ENCODE measurements at places on chromosomes 16 and 17.

- no peak for DNase-seq
Measured at GRCh38 chr16:51391798-51392511, 240.9 kb upstream of the SALL1 start.

DNA sequence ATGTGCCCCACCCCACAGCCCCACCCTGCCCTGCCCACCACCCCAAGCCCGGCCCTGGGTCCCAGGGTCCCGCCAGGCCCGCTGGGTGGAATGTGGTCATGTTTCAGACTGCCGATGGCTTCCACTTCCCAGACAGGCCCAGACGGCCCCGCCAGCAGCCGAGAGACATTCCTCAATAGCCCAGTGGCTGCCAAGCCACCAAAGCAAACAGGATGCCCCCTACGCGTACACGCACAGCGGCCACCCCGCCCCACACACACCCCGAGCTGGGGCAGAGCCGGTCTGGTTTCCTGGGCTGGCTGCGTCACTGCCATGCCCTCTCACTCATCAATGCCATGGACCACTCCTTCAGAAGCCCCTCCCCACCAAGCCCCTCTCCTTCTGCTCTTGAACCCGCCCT, 1.2 kb upstream of the KRT17 start:
- no peak for DNase-seq

GRCh38 chr17:21146362-21147015, 19.7 kb downstream of the DHRS7B start:
- DNase-seq: no peak

- DNase-seq: peak; percentile 57
Measured at GRCh38 chr17:39777534-39778365, 40.0 kb downstream of the GRB7 start.

DNA sequence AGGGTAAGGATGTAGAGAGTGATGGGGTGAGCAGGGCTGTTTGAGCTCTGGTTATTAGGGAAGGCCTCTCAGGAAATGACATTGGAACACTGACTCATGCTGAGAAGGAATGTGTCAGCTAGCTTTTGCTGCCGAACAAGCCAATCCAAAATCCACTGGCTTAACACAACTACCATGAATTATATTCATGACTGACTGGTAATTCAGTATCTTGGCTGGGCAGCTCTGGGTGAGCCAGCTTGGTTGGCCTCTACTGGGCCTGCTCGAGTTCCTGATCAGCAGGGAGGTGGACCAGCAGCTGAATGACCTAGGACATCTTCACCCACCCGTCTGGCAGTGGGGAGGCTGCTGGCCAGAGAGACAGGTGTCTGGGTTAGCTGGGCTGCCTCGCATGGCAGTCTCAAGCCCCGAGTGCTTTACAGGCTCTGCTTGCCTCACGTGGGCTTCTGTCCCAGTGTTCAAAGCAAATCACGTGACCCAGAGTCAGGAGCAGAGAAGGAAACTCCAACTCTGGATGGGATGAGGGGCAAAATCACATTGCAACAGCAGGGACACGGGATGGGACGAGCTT, 209.4 kb downstream of the KATNIP start:
- DNase-seq: no peak

DNA sequence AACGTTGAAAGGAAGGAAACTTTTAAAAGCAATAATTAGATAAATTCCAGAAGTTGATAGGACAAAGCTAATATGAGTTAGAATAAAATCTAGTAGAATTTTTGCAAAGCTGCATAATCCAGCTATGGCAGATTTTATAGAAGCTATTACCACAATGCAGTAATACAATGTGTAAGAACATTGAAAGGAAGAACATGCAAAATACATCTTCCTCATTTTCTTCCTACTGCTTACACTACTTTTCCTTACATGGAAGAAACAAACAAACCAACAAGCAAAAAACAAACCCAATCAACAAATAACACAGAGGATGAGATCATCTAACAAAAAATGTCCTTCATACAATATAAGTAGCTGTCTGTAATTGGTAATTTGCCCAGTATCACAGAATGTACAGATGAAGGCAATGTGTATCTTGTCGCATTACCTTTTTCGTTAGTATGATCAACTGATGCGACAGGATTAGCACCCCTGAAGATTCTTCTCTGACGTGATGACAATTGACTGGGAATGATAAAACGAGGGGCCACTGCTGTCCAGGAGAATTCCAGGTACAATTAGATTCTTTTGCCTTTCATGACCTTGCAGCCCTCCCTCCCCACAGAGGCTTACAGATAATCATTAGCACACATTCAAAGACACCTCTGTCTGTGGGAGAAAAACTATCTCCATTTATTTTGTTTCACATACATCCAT, 21.2 kb upstream of the LRRC37A start:
- DNase-seq: no peak

GRCh38 chr17:58520843-58521430, 6.5 kb upstream of the MTMR4 start:
- no peak for DNase-seq

- no peak for DNase-seq
Measured at GRCh38 chr17:79557276-79558090, 53.4 kb downstream of the RBFOX3 start.

GRCh38 chr16:64343061-64343819, 778.6 kb downstream of the CDH11 start:
- no peak for DNase-seq

DNA sequence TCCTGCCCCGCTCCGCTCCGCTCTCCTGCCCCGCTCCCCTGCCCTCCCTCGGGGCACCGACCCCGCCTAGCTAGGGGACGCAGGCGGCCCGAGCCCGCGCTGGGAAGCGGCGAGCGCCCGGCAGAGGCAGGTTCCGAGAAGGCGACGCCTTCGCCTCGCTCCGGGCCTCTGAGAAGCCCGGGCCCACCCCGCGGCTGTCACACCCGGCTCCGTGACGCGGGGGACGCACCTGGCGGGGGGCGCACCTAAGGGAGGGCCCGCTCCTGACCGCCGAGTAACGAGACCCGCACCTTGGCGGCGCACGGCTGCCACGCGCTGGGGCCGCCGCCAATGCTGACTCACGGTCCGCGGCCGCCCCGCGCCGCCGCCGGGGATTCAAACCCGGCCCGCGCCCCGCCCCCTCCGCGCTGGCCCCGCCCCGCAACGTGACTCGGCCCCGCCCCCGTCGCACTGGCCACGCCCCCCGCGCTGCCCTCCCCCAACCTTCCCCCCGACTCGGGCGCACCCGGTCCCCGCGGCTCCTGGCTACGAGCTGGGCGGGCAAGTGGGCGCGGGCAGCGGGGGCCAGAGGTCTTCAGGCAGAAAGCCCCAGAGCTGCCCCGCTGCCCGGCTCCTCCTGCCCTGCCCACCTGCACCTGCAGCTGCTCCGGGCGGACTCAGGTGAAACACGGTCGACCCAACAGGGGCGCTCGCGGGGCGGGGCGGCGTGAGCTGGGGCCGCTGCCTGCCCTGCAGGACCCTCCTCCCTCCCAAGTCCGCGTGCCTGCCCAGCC, 27.8 kb downstream of the GNPTG start:
- DNase-seq: peak; percentile 64

GRCh38 chr17:82463925-82464566, 5.5 kb downstream of the NARF start:
- DNase-seq: no peak

- DNase-seq: no peak
Measured at GRCh38 chr17:27559506-27560481, 71.2 kb upstream of the LGALS9 start.

GRCh38 chr16:52597073-52597771, 50.3 kb upstream of the TOX3 start:
- no peak for DNase-seq

- no peak for DNase-seq
Measured at GRCh38 chr17:14156689-14157088, 80.0 kb downstream of the CDRT15 start.

GRCh38 chr17:50599606-50600005, 35.1 kb upstream of the ABCC3 start:
- DNase-seq: no peak

DNA sequence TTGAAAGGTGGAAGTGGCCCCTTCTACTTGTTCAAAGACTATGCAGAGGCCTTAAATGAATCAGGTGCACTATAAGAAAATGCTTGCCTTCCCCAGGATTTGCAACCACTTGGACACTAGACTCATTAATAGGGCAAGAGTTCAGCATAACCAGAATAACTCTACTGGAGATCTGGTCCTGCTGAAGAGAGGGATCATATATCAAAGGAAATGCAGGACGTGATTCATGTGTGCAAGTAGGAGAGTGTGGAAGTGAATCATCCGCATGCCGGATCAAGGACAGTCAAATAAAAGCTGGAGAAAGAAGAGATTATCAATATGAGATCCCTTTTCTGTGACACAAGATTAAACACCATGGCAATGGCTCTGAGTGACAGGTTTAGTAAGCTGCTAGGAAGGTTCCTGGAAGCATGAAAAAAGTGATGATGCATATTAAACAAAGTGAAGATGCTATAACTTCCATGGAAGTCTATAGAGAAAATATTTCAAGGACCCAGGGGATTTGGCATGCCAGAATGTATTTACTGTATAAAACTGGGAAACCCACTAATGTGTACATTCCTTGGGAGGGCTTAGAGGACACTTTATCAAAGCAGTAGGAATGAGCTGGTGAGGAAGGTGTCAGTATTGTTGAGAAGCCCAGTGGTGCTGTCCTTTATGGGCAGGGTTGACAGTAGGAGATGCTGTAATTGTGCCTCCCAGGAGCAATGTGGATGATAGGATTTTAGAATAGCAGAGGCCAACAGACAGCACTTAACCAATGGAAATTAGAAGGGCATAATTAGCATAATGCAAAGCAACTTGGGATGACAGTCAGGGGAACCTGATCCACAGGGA, 133.1 kb downstream of the ABCA8 start:
- no peak for DNase-seq

DNA sequence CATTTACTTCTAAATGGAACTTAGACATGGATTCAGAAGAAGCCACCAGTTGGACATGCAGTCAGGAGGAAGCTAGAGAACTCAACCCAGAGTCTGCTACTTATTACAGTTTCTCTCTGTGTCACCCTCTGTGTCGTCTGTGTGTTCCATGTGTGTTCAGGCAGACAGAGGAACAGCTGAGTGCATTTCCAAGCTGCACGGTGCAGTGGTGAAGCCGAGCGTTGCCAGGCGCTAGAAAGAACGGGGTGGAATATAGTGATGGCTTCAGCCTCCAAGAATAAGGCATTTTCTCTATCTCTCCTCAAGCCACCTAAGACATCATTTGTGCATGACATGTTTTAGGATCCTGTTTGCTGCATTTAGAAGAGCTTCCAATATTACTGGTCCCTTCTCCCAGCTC, 101.1 kb upstream of the CCL2 start:
- DNase-seq: no peak

GRCh38 chr17:19713462-19713861, 2.9 kb downstream of the SLC47A2 start:
- no peak for DNase-seq

DNA sequence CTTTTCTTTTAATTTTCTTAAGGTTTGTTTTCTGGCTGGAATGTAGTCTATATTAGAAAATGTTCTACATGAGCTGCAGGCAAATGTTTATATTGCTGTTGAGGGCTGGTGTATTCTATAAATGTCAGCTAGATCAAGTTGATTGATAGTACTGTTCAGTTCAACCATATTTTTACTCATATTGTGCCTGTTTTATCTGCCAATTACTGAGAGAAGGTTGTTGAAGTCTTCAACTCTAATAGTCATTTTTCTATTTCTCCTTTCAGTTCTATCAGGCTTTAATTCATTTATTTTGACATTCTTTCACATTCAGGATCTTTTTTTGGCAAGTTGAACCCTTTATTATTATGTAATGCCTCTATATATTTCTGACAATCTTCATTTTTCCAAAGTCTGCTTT, 93.2 kb upstream of the HS3ST3A1 start:
- no peak for DNase-seq

DNA sequence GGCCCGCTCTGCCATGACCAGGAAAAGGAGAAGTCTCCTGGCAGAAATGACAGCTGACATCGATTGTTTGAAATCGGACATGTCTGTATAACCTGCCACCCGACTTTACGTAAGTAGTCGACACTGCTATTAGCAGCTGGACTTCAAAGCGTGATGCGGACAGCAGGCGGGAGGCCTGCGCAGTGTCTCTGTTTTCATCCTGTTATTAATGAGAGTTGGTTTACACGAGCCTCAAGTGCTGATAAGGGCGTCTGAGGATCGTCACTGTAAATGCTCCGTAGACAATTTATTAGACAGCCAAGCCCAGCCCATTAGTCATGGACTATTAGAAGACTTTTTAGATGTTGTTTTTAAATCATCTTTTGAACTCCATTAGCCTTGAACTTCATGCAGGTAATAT, 328.3 kb downstream of the FOXL1 start:
- no peak for DNase-seq

DNA sequence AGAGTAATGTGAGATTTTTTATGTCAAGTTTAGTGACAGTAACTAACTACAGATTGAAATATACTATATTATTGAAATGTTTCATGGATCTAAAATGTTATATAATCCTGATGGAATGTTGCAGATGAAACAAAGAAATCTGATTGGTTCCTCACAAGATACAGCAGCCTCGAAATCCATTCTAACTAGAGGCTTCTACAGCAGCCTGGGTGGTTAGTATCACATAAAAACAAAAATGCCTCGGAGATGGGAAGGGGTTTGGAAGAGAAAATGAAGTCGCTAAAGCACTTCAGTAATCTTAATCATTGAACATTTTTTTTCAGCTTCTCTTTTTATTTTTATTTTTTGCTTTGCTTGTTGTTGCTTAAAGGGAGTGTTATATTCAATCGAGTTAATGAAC, 75.2 kb downstream of the TANC2 start:
- DNase-seq: no peak

DNA sequence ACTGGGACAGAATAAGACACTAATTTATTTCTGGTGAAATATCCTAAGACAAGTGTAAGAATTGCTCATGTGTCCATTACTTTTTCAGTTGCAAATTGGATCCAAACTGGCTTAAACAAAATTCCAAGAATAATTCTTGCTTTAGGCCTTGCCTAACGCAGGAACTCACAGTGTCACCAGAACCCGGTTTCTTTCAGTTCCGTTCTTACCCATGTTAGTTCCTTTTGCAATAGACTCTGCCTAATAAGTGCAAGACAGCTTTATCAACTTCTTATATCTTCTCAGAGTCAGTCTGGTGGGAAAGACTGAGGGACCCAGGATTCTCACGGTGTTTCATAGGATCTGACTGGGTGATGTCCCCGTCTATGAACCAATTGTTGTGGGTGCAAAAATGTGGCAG, 24.7 kb downstream of the GDE1 start:
- DNase-seq: no peak

- no peak for DNase-seq
Measured at GRCh38 chr17:2048805-2049204, 6.1 kb upstream of the HIC1 start.

DNA sequence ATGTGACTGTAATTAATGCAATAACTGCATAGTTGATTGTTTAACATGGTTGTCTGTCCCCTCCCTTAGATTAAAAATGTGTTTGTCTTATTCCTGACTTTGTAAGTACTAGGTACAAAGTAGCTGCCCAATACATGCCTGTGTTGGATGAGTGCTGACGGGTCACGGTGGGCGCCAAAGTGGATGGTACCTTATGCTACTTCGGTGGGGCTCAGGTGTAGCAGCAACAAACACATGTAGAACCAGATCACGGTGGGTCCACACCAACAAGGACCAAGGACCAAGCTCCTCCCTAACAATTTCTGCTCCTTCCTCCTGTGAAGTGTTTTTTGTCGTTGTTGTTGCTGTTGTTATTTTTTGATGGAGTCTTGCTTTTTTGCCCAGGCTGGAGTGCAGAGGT, 46.4 kb upstream of the ZFHX3 start:
- no peak for DNase-seq

GRCh38 chr16:82379551-82379950, 209.5 kb upstream of the MPHOSPH6 start:
- DNase-seq: no peak
